ENCODE measurements at places on chromosomes 7 and 10. TPM values are rescaled to one million over a fixed set of nuclear protein-coding genes. Genes with fewer than 3 reads are reported as not detected.

The TPK1 gene
- 28.6 TPM for total RNA-seq

The NPVF gene
- not detected for total RNA-seq

The MKX gene
- not detected for total RNA-seq

The UPK3BL1 gene
- 73.3 TPM for total RNA-seq

The SPOCK2 gene
- 293 TPM for total RNA-seq

The OPN1SW gene
- total RNA-seq: not detected

The MBL2 gene
- total RNA-seq: not detected

The COBL gene
- not detected for total RNA-seq

The RHOBTB1 gene
- 1.9 TPM for total RNA-seq

The LAMB1 gene
- total RNA-seq: not detected

The FOXI2 gene
- total RNA-seq: not detected

The CASP7 gene
- 20.0 TPM for total RNA-seq

GRCh38 chr7:102202556-102202955 is 84.1 kb upstream of the SH2B2 start:
- no peak for DNase-seq

DNA sequence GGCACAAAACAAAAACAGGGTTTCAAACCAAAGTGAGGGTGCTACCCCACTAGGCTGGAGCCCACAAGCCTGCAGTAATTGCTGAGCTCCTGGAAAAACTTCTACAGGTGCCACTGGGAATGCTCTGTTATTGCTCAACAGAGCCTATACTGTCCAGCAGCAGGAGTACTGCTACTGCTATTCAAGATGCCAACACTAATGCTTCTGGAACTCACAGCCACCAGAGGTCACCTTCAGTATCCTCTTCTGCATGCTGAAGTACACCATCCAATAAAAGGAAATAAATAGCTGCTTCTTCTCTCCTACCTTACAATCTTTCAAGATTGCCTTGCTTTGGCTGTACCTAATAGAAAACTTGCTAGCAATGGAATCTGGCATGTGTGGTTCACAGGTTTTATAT is 222.0 kb downstream of the LRRN3 start:
- DNase-seq: no peak

- DNase-seq: no peak
These were observed 30.5 kb downstream of the CTNNA3 start for GRCh38 chr10:67665491-67665890.

DNA sequence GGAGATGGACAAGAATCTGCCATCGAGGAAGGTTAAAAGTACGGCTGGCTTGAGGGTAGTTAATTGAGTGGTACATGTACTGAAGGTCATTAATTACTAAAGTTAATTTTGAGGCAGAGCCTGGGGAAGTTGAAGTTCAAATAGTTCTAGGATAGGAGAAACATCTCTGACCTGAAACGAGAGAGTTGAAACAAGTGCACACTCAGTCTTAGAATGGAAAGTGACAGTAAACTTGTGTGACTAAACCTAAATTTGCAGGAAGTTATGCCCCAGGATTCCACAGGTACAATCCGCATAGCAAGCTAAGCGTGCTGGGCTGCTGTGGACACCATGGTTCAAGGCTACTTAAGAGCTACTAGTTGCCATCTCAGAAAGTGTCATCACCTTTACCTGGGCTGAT is 209.9 kb downstream of the CHCHD3 start:
- DNase-seq: no peak

DNA sequence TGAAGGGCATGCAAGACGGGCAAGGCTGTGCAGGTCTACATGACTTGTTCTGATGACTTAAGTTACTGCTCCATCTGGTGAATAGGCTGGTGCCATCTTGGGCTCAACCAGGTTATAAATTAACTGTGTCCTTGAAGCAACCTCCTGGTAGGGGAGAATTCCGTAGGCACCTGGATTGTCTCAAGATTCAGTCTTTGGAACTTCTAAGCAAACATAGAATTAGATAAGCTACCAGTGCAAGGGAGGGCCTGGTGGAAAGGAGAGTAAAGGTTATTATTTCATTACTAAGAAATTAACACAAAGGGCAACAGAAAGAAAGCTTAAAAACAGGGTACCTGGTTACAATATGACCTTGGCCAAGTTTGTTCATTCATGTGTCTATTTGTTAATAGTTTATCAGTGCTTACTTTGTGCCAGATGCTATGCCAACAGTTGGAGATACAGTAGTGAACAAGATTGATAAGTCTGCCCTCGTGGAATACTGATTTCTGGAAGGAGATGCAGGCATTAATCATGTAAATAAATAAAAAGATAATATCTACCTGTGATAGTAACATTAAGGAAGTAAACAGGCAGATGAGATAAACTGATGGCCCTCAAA is 107.0 kb upstream of the PALS2 start:
- no peak for DNase-seq

DNA sequence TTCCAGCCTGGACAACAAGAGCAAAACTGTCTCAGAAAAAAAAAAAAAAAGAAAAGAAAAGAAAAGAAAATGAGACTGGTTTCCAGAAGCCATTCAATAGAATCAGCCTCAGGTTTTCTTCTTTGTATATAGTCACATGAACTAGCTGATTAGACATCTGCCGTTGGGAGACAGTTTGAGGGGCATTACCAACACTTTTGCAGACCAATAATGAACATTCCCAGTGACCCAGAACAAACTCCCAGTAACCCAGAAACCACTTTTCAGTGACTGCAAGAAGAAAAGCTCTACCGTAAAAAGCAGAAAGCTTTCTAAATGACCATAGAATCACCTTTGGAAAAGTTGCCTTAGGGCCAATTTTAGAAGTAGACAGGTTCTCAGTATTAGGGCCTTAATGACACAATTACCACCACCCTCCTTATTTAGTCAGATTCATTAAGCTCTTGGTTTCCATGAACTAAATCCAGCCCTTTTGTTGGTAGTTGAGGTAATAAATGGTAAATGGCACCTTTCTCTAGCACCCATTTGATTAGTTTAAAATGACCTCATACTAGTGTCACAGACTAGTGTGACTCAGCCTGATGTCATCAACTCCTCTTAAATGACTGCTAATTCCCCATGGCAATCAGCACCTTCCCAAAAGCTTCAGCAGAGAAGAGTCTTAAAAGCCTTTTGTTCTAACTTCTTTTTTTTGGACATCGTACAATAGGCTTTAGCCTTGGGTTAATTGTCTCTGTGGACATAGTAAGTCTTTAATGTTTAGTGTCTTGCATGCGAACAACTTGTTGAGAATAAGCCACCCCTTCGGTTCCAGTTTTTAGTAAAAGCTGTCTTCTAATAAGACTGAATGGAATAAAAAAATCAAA is 33.6 kb upstream of the XRCC2 start:
- DNase-seq: no peak

- no peak for DNase-seq
These were observed 140.7 kb downstream of the RGS10 start for GRCh38 chr10:119401671-119402395.

DNA sequence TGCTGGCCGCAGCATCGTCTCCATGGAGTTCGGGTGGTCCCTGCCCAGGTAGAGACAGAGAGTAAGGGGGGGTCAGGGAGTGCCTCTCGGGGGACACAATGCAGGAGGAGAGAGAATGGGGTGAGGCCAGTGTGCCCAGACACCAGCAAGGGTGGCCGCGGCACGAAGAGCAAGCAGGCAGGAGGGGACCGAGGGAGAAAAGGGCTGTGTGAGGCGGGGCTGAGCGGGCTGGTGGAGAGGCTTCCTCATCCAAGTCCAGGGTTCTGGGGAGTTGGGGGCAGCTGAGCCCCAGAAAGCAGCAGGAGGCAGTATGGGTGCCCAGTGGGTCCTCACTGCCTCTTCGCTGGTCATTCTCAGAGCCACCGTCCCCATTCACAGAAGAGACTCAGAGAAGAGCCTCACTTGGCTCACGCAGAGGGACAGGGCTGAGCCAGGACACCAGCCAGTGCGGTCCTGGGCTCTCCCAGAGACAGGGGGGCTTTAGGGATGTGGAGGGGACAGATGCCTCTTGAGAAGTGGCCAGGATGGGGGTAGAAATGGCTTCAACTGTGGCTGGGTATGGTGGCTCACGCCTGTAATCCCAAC is 78.9 kb downstream of the MICALL2 start:
- no peak for DNase-seq

- no peak for DNase-seq
These were observed 121.9 kb downstream of the BBS9 start for GRCh38 chr7:33251301-33251700.

GRCh38 chr7:112421666-112422486 is 28.4 kb upstream of the IFRD1 start:
- DNase-seq: no peak

GRCh38 chr7:31478721-31479120 is 35.2 kb upstream of the ITPRID1 start:
- no peak for DNase-seq

DNA sequence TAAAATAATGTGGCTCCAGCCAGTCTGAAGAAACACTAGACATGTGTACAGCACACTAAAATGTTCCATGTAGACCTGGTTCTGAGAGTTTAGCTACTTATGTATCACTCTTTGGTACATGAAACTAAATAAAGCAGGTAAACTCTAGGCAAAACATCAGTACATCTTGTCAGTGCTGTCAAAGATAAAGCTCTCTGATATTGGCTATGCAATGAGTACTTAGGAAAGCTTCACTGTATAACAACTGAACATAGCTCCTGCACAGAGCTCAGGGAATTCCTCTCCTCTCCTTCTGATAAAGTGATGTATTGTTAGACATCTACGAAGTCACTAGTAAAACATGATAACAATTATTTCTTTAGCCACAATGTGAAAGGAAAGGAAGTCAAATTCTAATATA is 3.5 kb downstream of the LRRN3 start:
- DNase-seq: no peak

DNA sequence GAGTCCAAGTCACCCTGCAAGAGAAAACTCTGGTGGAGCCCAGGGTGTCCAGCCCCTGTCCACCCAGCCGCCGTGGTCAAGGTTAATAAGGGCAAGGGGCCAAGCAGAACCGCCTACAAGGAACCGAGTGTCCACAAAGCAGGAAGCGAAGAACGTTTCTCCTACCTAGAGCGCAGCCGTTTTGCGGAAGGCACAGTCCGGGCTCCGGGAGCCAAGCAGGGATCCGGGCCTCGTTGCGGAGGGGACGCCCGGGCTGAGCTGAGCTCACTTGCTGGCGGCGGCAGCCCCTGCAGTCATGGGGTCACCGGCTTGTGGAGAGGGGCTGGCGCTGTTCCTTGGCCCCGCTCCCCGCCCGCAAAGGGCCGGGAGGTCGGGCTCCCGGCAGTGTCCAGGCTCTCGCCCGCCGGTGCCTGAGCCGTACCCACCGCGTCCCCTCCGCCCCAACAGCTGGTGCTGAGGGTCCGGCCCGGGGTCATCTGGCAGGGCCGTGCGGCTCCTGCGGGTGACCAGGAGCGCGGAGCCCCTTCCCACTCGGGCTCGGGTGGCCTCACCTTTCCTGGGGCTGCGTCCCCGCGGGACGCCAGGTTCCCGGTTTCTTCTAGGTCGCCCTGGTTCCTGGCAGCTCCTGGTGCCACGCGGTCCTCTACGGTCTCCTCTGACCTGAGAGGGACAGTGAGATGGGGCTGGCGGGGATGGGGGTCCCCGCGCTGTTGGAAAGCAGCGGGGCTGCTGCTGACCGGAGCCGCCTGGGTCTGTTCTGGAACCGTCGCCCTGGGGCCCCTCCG is 14.0 kb upstream of the ZNF273 start:
- DNase-seq: peak; percentile 45

DNA sequence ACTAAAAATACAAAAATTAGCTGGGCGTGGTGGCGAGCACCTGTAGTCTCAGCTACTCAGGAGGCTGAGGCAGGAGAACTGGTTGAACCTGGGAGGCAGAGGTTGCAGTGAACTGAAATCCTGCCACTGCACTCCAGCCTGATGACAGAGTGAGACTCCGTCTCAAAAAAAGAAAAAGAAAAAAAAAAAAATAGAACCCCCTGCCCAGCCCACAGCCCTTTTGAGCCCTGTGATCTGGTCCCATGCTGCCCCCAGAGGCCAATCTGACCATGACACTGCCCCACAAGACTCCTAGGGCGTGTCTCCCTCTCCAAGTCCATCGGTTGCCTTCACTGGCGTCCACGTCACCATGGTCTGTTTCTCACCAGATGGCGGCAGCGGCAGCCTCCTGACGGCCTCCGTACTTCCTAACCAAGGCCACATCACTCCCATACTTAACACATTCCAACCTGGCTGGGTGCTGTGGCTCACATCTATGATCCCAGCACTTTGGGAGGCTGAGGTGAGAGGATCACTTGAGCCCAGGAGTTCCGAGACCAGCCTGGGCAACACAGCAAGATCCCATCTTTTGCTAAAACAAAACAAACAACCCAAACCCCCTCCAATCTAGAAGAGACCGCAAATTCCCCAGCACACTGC is 18.0 kb downstream of the STX1A start:
- no peak for DNase-seq

DNA sequence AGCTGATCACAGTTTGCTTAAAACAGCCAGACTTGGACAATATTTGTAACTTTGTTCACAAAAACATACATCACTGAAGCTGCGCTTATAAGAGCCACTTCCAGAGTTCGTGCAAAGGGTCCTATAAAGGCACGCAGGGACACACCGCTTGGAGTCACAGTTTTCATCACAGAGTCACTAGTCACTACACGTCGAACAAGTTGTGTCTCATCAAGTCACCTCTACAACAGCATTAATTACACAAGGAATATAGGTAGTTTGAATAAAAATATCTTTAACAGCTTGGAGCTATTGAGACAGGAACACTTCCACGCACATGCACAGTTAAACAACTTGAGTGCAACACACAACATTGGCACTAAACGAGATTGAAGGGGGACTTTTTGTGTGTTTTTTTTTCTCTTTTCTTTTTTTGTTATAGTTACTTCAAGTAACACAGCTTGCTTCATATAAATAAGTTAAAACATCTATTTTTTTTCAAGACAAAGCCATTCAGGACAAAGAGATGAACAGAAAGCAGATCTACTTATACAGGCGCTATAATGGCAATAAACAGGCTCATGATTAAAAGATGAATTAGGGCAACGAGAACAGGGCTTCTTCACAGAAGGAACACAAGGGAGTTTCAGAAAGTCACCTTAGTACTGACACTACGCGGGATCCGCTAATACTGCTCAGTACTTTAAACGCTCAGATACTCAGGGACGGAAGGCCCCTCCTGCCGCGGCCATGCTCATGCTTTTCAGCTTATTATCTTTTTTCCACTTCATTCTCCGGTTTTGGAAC is 2.2 kb downstream of the HOXA5 start:
- DNase-seq: no peak

GRCh38 chr10:18122753-18123152 is 17.5 kb upstream of the CACNB2 start:
- no peak for DNase-seq

DNA sequence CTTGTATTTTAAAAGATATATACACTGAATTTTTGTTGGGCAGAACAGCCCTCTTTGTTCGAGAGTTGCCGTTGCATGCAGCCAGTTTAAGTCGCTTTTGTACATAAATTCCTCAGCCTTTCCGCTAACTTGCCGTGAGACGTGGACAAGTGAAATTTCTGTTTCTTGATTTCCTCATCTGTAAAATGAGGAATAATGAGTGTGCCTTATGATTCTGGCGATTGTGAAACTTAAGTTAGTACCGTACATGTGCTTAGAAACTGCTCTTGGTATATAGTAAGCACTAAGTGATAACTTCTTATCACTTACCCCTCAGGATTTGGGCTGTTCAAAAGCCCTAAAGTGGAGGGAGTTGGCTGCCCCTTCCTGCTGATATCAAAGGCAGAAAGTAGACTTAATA is 1.4 kb downstream of the CCNJ start:
- DNase-seq: no peak

Data from natural killer cell (primary cell).